ENCODE measurements at places on chromosomes 6 and 20. TPM values are rescaled to one million over a fixed set of nuclear protein-coding genes. Genes with fewer than 3 reads are reported as not detected.

- DNase-seq: no peak
These were observed 246.8 kb downstream of the MYLK4 start for GRCh38 chr6:2503816-2504494.

The SLC22A16 gene
- total RNA-seq: 1.3 TPM

DNA sequence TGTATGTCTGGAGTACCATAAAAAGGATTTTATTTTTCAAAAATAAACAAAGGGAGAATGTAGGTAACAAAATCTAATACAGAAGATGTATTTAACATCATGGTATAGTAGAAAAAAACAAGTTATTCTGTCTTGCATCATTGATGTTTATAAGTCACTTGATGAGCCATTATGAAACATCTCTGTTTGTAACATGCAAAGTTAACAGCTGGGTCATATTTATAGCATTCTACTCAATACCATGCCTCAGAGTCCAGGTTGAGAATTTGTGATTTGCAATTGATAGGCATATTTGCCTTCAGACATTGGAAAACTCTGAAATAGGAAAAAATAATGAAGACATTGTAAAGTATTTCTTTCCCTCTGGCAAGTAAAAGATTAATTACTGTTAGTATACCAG, 52.3 kb upstream of the IL20RA start:
- no peak for DNase-seq

The SLC32A1 gene
- total RNA-seq: not detected

- no peak for DNase-seq
These were observed 274.5 kb upstream of the NRSN1 start for GRCh38 chr6:23851522-23851921.

The ZNF334 gene
- 6.7 TPM for total RNA-seq
